ENCODE measurements at places on chromosomes 3 and 15.

GRCh38 chr15:43215961-43216360 is 4.9 kb downstream of the EPB42 start:
- DNase-seq: no peak

DNA sequence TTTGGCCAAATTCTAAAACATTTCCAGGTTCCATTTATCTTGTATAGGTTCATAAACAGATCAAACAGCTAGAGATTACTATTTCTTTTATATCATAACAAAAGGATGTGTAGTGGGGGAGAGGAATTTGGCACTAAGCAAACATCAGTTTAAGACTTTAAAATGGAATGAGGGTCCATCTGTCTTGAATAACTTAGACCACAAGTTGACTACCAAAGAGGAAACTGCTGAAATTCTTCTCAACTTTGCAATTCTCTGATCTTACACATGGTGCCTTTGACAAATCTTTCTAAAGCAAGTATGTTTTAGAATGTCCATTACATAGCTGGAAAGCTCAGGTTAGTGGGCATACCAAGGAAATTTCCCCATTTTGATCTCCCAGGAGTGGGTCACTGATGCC is 140.5 kb upstream of the ADAMTS9 start:
- no peak for DNase-seq

DNA sequence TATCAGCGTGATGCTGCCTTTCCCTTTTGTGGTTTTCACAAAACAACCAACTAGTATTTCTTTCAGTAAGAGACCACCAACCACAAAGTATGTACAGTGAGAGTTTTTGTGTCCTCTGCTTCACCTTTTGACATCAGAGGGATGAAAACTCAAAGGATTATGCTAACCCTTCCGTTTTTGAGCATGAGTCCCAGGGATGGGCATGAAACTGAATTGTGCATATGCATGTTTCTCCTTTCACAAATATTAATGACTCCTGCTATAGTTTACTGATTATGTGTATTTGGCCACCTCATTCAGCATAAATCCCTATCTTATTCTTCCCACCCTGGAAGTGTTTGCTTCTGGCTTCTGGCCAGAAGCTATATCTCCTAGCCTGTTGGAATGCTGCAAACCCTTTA is 59.2 kb downstream of the RSRC1 start:
- DNase-seq: no peak

DNA sequence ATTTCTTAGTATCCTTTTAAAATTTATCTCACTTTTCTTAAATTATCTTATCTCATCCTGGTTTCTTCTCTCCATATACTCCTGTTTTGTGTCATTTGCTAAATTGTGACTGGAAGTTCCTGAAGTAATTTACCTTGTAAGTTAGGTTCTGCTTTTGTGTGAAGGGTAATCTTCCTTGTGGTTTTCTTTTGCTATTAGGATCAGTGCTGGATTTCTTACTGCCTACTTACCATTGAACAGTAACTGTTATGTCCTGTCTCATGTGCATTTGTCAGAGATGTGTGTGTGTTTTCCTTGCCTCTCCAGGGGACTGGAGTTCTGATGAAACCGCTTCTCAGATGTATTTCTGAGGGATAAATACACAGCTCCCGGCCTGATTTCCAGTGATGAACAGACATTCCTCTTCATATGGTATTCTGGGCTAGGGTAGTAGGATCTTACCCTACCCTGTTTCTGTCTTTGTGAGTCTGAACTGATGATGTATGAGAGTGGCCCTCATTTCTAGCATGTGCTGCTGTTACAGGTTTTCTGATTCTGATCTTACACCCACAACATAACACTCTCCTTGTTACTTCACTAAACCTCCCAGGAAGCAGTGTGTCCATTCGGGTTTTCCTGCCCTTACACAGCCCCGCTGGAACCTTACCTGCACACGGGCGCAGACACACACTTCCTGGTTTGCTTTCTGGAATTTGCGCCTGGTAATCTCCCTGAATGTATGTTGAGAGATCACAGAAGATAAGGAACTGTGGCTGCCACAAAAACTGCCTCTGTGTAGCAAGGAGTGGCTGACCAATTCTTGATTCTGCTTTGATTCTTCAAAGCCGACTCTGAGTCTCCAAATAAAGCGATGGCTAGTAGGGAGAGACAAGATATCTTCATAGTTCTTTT is 14.7 kb downstream of the PAK2 start:
- no peak for DNase-seq

- no peak for DNase-seq
Observed at GRCh38 chr3:81995329-81995728, 233.9 kb upstream of the GBE1 start.

- DNase-seq: no peak
Observed at GRCh38 chr3:174325834-174326700, 533.1 kb upstream of the NAALADL2 start.

DNA sequence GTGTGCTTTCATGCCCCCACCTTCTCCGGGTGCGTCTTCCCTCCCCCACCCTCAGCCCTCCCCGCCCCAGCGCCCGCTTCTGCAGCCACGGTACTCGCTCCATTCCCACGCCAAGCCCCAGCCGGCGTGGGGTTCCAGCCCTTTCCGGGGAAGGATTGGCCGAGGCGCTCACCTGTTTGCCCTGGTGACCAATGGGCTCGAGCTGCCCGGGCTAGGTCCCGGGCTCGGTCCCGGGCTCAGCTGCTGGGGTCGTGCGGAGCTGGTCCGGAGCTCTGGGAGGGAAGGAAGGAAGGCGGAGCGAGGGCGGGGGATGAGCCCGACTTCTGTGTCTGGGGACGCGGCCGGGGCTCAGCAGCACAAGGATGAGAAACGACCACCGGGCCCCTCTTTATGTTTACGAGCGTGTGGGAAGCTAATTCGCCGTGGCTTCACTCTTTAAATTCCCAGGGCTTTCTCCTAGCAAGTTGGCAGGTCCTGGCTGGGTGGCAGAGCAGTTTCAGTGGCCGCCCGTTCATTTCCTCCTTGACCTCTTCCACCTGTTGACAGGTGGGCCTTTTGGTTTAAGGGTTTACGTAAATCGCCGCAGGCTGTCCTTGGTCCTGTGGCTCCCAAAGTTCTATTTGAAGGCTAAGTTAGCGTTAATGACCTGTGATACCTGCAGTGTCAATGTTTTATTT is at the start of gene IGSF10:
IGSF10 (minus strand) TSS at position 288 of the 677 bp plus-strand sequence. CDS start 2,352 bp downstream, outside the sequence.
- DNase-seq: no peak

DNA sequence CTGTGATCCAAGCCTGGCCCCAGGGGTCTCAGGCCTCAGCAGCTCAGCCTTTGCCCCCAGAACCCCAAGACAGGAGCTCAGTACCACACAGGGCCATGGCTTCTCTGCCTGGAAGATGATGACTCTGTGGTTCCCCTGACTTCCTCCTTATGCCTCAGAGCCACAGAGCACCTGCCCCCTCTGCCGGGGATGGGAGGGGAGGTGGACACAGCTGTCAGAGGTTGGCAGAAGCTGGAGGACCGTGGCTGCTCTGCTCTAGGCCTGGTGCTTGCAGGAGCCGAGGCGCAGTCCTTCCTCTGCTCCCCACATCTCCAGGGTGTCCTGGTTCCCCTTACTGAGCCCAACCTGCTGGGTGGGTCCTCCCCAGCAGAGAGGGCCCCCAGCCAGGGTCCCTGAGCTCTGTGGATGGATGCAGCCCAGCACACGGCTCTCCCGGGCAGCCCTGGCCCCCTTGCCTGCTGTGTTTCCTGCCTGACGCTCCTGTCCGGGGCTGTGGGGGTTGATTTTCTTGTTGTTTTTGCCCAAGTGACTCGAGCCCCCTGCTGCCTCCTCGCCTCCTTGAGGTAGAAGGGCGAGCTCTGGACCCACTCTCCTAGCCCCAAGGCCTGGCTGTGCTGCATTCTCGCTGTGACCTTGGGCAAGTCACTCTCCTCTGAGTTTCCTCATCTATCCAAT is 36.6 kb downstream of the PSTPIP1 start:
- no peak for DNase-seq

DNA sequence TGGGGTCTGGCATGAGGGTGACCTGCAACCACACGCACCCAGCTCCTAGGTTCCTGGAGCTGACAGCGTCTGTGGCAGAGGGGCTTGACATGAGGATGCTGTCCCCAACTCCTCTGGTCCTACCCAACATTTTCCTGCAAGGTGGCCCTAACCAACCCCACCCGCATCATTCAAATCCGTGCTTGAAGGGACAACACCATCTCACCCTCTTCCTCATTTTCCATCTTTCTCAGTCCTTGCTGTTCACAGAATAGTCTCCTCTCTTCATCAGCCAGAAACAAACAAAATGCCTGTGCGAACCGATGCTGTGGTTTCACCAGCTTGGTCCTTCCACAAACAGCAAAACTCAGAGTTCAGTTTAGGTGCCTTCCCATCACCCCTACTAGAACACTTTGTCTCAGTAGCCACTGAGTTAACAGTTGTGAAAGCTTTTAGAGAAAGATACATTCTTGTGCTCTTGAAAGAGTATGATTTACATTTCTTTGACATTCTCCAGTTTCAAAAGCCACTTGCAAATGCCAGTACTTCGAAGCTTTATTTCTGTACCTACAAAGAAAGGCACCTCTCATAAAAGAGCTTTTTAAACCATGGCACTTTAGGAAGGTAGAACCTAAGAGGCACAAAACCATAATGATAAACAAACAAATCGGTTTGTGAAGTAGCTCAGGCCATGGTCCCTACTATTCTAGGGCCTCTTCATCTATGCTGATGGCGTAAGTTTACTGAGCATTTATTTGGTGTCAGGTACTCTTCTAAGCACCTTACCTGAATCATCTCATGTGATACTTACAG is 360.1 kb downstream of the SHQ1 start:
- DNase-seq: no peak

DNA sequence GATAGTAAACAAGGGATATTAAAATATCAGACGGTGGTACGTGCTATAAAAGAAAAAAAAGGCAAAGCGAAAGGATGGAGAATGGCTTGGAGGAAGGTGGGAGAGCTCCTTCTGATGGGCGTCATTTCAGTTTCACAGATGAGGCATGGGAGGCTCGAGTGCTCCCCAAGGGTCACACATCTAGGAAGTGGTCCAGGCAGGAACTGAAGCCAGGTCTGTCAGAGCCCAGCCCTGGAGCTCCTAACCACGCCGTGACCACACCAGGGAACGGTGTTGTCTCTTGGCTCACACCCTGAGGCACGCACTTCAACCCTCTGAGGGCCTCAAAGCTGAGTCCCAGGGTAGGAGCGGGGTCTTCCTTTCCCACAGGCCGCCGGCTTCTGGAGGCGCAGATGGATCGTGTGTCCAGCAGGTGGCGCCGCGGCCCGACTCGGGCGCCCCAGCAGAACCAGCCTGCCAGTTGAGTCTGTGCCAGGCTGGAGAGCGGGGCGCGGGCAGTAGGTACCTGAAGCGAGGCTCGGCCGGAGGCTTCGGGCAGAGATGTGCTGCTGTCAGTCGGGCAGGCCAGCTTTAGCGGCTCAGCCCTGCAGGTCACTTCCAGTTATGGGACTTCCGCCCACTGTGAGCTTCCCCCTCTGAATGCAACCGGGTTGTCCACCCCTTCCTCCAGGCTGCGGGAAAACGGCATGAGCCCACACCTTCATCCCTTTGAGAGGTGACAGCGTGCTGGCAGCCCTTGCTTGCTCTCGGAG is 68.1 kb downstream of the SLC6A1 start:
- no peak for DNase-seq

DNA sequence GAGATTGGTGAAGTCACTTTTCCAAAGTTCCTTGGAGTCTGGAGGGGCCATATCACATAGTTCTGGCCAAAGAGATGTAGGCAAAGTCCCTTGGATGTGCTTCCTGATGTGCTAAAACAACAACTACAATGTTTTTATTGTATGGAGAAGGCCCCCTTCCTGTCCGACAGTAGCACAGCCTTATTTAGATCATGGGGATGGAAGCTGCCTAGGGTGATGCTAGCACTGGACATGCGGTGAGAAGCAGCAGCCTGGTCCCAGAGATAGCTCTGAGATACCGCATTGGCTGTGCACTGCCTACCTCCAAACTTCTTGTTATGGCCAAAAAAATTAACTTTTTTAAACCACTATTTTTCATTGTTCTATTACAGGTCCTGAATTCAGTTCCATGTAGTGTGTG is 137.6 kb downstream of the AQP9 start:
- DNase-seq: no peak

- DNase-seq: no peak
Observed at GRCh38 chr15:80264031-80264430, 12.0 kb upstream of the CTXND1 start.

- no peak for DNase-seq
Observed at GRCh38 chr3:46984591-46985459, 5.4 kb downstream of the NBEAL2 start.

GRCh38 chr15:87450314-87450713 is 806.2 kb downstream of the NTRK3 start:
- no peak for DNase-seq

DNA sequence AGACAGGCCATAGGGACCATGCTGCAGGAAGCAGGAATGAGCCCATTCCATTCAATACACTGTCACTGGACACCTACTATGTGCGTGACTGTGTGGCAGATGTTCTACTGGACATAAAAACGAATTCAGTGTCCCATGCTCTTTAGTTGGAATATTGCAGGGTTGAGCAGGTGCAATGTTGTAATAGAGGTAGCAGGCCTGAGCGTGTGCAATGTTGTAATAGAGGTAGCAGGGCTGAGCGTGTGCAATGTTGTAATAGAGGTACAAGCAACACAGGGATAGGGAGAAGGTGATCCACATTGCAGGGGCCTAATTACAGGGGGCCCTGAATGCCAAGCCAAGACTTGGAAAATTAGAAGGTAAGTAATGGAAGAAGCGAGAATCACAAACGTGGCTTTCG is 261.4 kb upstream of the HES1 start:
- DNase-seq: no peak

GRCh38 chr3:129445471-129445870 is 5.4 kb downstream of the IFT122 start:
- no peak for DNase-seq

GRCh38 chr15:100726421-100727190 is 124.2 kb downstream of the ASB7 start:
- DNase-seq: no peak

DNA sequence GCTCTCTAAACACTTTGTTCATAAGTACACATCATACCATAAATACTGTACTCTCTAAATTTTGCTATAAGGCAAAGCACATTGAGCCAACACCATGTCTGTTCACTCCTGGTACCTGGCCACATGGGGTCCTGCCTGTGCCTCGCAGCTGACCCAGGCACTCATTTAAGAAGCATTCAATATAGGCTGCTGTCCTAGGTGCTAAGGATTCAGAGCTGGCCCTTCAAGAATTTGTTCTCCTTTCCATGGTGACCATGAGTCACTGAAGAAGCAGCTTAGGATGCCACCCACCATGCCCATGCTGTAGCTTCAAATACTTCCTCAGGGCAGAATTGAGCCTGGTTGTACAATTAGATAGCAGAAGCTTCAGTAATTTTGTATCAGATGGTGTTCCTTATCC is 119.2 kb upstream of the ZBED2 start:
- DNase-seq: no peak

GRCh38 chr3:58421004-58421403 is 12.6 kb downstream of the PDHB start:
- no peak for DNase-seq

GRCh38 chr3:53478166-53478830 is 16.1 kb upstream of the CACNA1D start:
- no peak for DNase-seq

Data from stimulated activated CD4-positive, alpha-beta T cell treated with anti-CD3 and anti-CD28 coated beads, Interleukin-2, amount 100 ng/mL, for 4 hours (primary cell).